Foreskin keratinocyte (primary cell): ENCODE measurements at places on chromosomes 5 and 9. TPM values are rescaled to one million over a fixed set of nuclear protein-coding genes. Genes with fewer than 3 reads are reported as not detected.

The PCDHA9 gene
- polyA plus RNA-seq, result 0.01 TPM in 1 of 2 replicates, not detected in the other

The ORM2 gene
- not detected in 2 replicates for polyA plus RNA-seq

The PTRH1 gene
- polyA plus RNA-seq, result 39.8 and 51.1 TPM in 2 replicates

The FCHO2 gene
- polyA plus RNA-seq, result 2.5 and 2.6 TPM in 2 replicates
